CD14-positive monocyte (primary cell): ENCODE measurements at places on chromosomes 3 and 15.

DNA sequence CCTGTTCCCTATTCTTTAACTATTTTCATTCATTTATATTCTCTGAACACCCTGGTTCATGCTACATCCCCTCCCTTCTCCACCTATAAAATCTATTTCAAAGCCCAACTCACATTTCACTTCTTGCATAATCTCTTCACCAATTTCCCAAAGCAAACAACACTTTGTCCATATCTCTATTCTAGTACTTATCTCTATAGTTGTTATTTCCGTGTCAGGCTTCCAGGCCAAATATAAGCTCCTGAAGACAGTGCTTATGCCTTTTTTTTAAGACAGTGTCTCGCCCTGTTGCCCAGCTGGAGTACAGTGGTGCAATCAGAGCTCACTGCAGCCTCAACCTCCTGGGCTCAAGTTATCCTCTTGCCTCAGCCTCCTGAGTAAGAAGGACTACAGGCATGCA, 43.6 kb downstream of the DNAH12 start:
- DNase-seq, result no peak

DNA sequence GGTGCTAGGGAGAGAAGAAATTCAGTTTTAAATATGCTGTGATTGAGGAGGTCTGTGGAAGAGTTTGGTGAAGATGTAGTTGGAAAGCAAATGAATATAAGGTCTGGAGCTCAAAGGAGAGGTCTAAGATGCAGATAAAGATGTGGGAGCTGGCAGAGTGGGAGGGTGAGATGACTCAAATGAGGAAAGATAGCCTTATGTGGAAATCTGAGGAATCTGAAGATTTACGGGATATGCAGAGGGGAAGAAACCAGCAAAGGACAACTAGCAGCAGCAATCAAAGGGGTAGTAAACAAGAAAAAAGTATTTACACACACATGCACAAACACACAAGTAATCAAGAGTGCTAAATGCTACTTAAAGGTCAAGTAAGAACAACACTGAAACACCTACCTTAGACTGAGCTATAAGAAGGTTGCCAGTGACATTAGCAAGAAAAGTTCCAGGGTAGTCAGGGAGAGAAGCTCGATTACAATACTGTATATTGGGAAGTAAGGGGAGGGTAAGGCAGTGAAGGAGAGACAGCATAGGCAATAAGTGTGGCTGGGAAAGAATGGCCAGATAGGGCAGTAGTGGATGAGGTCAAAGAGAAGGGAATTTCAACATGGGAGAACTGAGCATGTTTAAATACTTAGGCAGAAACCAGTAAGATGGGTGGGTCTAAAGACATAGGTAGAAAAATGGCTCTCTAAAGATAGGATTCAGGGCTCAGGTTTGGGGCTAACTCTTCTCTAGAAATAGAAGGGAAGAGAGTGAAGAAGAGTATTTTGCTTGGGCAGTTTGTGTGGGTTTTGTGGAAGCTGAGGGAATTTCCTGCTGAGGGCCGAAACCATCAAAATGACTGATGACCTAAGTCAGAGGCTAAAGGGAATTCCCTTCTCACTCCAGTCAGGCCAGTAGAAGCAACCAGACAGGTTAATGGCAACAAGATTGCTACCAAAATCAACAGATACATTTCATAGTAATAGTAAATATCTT, 8.9 kb downstream of the CMTM6 start:
- DNase-seq, result peak; percentile 25

DNA sequence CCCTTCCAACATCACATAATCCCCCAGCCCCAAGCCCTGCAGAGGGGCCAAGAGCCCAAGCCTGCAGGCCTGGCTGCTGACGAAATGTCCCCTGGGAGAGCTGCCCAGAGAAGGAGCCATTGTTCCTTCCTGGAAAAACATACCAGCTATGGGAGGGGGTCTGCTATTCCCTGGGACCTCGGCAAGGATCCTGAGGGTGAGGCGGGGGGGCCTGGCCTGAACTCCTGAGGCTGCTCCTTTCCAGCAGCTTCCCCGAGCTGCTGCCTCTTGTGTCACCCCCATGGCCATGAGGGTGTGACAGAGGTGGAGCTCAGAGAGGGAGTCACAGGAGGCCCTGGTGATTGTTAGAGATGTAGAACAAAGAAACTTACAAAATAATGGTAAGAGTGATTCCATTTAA, 12.9 kb downstream of the LOXL1 start:
- no peak for DNase-seq

DNA sequence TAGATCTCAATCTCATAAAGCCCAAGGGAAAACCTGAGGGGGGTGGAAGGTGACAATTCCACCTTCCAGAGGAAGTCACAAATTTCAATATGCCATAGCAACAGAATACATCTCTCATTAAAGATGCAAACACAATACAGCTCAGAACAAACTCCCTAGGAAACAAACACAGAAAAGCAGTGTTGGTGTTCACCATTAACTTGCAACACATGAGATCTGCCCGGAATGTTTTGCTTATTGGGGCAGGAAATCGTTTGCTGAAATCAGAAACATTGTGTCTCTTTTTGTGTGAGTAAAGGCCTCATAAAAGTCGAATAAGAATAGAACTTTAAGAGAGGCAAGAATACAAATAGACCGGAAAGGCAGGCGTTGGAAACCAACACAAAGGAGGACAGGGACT, 5.8 kb upstream of the RYR3 start:
- DNase-seq, result no peak

DNA sequence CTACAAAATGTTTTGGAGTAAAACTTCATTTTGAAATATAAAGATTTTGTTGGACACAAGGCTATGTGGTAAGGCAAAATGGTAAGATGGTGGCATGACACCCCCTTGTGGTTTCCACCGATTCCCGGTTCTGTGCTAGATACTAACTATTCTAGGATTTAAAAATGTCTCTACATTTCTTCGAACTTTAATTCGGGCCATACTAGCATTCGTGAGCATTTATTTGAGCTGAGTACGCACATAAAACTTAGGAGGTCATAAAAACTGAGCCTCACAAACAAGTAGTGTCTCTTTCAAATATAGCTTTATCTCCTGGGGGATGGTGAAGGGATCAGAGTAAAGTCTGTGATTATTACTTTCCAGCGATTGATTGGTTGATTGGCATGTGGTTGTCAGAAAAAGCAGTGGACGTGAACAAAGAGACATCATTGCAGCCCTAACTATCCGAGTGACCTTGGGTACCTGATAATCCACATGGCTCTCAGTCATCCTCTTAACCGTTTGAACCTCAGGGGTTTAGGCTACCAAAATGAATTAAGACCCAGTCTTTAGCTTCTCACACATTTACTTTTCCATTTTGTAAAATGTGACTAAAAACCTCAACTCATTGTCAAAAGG, 1.1 kb upstream of the ZNF639 start:
- DNase-seq, result peak; percentile 9

GRCh38 chr3:188869628-188870027, 302.1 kb upstream of the TPRG1 start:
- DNase-seq, result no peak

DNA sequence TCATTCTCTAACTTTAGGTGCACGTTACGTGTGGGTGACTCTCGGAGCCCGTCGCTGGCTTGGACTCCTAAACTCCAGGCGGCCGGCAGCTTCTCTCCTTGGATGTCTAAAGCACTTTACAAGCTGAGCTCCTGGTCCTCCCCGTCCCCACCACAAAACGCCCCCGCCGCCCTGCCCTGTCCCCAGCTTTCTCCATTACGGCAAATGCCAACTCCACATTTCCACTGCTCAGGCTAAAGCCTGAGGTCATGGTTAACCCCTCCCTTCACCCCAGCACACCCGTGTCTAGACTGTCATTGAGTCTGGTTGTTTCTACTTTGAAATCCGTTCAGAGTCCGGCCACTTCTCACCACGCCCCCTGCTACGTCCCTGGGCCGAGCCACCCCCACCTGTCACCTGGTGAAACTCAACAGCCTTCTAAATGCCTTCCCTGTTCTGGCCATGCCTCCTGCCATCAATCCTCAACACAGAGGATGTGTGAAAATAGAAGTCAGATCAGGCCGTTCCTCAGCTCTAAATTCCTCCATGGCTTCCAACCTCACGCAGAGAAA, 8.1 kb upstream of the PCSK6 start:
- DNase-seq, result no peak

DNA sequence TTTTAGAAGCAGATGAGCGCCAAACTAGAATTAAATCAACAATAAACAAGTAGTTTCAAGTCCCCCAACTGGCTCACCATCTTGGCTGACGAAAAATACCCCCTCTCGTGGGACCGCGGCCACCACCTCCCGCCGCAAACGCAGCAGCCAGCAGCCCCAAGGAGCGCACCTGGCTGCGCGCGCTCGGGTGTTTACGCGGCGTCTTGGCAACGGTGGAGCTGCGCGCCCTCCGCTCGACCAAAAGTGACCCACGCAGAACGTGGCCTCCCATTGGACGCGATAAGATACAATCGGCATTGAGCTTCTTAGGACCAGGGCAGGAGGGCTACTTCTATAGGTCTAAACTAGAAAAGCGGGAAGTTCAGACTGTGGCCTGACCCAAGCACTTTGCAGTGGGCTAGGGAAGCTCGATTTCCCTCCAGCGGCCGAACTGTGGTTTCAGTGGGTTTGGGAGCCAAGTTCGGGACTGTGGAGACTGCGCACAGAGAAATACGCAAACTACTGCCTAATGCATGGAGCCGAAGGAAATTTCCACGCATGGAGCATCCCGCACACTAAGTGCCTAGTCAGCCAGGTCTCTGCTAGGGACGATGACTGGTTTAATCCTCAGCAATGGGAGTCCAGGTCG, at the start of gene MNS1:
MNS1 (minus strand) TSS at position 245 of the 628 bp plus-strand sequence; CDS start at position 80, 165 bp downstream.
- DNase-seq, result peak; percentile 90

DNA sequence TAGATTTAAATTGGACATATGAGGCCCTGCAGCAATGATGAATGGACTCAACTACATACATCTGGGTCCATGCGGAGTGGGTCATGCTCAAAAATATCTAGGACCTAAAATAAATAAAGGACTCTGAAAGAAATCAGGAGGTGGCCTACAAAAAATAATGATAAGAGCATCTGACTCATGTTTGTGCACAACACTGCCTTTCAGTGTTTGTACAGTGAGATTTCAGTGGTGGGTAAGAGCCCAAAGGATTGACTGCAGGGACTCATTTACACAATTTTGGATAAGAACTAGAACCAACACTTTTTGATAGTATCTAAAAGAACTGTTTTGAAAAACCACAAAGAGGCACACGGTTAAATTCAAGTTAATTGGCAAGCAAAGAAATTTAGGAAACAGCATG, 285.5 kb downstream of the SLC9A9 start:
- DNase-seq, result no peak

GRCh38 chr15:79779746-79780145, 117.1 kb downstream of the MTHFS start:
- DNase-seq, result peak; percentile 3

GRCh38 chr3:188269040-188269439, 115.1 kb downstream of the LPP start:
- DNase-seq, result no peak

DNA sequence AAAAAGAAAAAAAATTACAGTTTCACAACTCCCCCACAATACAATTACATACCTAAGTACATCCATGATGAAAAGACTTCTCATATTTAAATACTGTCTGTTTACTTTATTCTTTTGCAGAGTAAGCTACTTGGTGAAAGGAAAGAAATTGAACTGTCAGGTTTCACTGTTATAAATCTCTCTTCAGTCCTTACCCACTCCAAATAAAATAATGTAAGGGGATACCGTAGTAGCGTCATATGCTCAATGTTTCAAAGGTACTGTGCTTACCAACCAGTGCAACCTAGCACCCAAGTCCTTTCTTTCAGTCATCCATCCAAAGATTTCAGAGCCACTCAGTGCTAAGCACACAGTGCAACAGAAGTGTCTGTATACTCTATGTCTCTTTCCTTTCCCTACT, 13.4 kb downstream of the GSK3B start:
- no peak for DNase-seq

DNA sequence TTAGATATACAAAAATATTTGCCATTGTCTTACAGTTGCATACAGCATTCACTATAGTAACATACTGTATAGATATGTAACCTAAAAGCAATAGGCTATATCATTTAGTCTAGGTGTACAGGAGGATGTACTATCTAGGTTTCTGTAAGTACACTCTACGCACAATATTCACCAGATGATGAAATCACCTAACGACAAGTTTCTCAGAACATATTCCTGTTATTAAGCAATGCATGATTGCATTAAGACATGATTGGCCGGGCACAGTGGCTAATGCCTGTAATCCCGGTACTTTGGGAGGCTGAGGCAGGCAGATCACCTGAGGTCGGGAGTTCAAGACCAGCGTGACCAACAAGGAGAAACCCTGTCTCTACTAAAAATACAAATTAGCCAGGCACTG, 14.5 kb upstream of the PRKCI start:
- DNase-seq, result no peak

GRCh38 chr3:34683851-34684250, 885.4 kb downstream of the PDCD6IP start:
- DNase-seq, result no peak

DNA sequence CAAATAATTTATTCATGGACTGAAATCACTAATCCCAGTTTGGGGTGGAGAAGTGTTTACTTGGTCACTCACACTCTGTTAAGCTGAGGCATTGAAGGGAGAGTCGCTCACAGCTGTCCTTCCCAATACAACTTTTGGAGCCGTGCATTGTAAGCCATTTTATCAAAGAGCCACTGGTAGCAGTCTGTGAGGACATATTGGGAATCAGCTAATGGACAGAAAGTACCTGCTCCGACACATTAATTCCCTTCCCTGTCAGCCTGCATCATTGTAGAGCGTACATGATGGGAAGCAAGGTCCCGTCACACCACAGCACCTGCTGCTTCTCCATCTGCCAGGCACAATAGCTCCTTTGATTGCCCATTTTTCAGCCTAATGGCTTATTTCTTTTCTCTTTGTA, 643.2 kb downstream of the SQOR start:
- DNase-seq, result no peak

DNA sequence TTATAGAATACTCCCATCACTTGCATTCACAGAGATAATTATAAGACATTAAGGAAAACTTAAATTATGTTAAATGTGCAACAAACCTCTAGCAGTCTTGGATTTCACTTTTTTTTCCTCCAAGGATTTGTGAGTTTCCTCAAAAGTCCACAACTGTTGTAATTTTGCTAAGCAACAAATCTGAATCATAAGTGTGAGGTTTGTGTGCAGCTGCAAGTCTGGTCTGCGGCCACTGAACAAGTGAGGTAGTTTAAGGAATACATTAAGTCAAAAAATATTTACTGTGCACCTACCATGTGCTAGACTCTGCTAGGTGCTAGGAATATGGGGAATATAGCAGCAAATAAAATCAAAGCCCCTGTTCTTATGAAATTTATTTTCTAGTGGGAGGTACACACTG, 70.2 kb downstream of the LRRC28 start:
- DNase-seq, result no peak

GRCh38 chr3:120438665-120439370, 12.0 kb downstream of the FSTL1 start:
- no peak for DNase-seq

- no peak for DNase-seq
Observed at GRCh38 chr3:169062501-169062900, 601.0 kb downstream of the MECOM start.

DNA sequence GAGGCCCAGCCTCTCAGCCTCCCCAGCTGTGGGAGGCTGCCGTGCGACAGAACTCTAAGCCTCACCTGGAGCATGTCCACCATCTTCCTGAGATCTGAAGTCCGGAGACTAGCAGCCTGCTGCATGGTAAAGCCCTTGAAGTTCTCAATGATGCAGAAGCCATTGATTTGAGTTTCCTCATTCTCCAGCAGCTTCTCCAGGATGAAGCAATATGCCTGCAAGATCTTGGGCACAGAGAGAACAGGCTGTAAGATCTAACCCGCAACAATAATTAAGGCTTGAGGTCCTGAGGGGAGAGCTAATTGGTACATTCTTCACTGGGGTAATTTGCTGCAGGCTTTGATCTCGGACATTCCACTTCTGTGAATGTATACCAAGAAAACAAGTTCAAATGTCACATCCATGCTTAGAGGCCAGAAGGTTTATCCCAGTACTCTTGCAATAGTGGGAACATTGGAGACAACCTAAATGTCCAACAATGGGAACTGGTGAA, 9.7 kb downstream of the RLBP1 start:
- no peak for DNase-seq
